SJSA1 (cell line): ENCODE measurements at places on chromosomes 16 and 17. TPM values are rescaled to one million over a fixed set of nuclear protein-coding genes. Genes with fewer than 3 reads are reported as not detected.

- no peak for DNase-seq
Observed at GRCh38 chr17:64413513-64413912, 22.9 kb upstream of the PECAM1 start.

- no peak for DNase-seq
Observed at GRCh38 chr17:72489272-72489641, 368.4 kb downstream of the SOX9 start.

DNA sequence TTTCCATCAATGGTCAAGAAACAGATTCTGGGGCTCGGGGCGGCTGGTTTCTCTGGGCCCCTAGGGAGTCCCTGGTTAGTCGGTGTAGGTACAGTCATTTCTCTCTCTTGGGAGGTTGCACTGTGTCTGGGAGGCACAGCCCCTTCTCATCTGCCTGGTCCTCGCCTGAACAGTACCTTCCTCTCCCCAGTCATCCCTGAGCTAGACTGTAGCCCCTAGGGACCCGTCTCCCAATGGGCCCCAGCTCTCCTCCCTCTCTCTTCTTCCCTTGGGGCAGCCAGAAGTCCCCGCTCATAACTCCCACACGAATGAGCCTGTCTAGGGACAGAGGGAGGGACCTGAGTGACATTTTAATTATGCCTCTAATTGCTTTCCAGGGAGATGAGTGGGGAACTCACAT, 20.2 kb upstream of the CPSF4L start:
- DNase-seq = no peak

DNA sequence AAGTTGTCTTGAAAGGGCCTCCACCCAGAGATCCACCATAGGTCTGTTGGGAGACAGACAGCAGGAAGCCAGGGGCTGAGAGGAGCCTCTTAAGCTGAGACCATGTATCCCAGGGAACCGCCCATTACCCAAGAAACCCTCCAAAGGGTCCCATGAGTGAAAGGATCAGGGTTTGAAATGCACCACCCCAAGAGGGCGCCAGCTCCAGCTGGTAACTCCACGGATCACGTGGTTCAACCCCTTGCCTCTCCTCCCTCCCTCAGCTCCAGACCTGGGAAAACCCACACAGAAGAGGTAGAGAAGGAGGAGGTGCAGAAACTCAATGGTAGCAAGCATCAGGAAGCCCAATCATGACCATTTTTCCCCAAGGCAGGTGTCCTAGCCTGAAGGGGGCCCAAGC, 148.7 kb downstream of the AIPL1 start:
- DNase-seq = no peak

- DNase-seq = no peak
Observed at GRCh38 chr16:83136419-83136818, 509.6 kb downstream of the CDH13 start.

Gene SLC16A3
- 149 and 249 TPM in 2 replicates for total RNA-seq

Gene SLC13A2
- total RNA-seq = not detected in 2 replicates
